ENCODE measurements at places on chromosomes 12 and 14. TPM values are rescaled to one million over a fixed set of nuclear protein-coding genes. Genes with fewer than 3 reads are reported as not detected.

Gene KRT3
- not detected for total RNA-seq

Gene DIO3
- not detected for total RNA-seq

Gene PMEL
- total RNA-seq = 0.74 TPM

GRCh38 chr14:103713304-103714062 lies 1.8 kb downstream of the XRCC3 start:
- DNase-seq = no peak

DNA sequence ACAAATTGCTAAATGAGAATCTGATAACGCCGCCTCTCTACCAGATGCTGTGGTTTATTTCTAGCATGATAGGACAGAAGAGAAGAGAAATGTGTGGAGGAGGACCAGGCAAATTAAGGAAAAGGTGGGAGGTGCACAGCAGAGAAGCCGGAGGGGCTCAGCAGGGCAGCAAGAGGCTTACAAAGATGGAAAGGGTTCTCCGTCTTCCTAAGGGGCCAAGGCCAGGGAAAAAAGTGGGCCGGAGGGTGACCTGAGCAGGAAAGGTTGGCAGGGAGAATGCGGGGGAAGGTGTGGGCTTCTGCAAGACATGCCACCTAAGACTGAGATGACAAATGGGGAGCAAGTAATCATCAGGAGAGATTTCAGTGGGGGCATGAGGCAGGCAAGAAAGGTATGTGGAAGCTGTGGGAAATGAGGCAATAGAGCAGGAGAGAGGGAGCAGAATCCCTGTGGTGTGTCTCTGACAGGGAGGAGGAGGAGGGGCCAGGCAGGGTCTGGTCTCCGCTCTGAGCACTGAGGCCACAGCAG lies 18.7 kb downstream of the MANSC1 start:
- no peak for DNase-seq

All from HFFc6 (cell line).